RPMI7951 (cell line): ENCODE measurements at places on chromosomes 13 and 19. TPM values are rescaled to one million over a fixed set of nuclear protein-coding genes. Genes with fewer than 3 reads are reported as not detected.

The ZNF497 gene
- total RNA-seq = 0.12 and 0.29 TPM in 2 replicates

- no peak for DNase-seq
These were observed 47.9 kb downstream of the DCT start for GRCh38 chr13:94431574-94431973.

- DNase-seq = no peak
These were observed 1.1 kb upstream of the ZNF45 start for GRCh38 chr19:43936188-43936587.

The PDE4C gene
- 0.10 and 0.60 TPM in 2 replicates for total RNA-seq

The IRGC gene
- not detected in 2 replicates for total RNA-seq

DNA sequence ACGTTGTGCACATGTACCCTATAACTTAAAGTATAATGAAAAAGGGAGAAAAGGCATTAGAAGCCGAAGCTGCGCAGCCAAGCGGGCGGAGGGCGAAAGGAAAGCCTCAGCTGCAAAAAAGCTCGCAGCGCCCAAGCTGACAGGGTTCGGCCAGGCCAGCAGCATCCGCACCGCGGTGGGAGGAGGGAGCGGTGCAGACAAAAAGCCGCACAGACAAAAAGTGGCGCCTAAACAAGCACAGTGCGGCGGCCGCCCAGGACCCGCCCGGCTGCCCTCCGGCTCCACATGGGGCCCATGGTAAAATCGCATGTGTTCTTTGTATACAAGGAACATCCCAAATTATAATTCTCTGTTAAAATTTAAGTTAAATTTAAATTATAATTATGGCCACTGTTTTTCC lies 42.4 kb downstream of the PSG3 start:
- no peak for DNase-seq

DNA sequence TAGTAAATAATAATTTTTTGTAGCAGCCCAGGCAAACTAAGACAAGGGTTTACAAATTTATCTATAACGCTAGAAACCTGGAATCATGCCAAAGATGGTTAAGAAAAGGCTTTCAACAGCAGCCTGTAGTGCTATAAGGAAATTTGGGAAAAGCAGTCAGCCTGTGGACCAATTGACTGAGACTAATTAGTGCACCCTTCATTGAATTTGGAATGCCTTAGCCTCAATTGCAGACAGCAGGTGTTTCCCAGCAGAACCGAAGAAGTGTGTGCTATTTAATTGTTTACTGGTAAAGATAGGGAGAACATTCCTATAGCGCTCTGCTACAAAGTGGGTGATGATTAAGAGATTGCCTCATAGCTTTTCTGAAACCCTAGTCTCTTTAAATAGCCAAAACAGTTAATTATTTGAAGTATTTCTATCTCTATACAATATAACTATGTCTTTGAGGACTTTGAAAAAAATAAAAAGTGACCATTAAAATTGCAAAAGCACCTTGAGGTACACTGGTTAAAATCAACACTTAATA lies 1884.3 kb upstream of the PCDH20 start:
- no peak for DNase-seq

The C13orf42 gene
- not detected in 2 replicates for total RNA-seq

DNA sequence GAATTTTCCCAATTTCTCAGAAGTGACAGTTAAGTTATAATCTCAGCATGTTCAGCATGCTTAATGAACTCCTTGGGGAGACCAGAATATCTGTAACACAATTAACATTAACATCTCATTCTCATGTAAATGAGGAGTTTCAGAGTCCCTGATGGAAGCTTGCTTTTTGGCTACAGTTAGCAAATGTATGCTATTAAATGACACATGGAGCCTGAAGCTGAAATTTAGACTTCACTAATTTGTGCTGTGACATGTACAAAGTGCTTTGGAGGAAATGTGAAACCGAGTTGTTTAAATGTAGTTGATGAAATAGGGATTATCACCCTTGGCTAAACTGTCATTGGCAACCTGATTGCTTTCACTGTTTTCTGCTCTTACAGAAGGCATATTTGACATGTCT lies 2265.1 kb upstream of the PCDH20 start:
- no peak for DNase-seq

DNA sequence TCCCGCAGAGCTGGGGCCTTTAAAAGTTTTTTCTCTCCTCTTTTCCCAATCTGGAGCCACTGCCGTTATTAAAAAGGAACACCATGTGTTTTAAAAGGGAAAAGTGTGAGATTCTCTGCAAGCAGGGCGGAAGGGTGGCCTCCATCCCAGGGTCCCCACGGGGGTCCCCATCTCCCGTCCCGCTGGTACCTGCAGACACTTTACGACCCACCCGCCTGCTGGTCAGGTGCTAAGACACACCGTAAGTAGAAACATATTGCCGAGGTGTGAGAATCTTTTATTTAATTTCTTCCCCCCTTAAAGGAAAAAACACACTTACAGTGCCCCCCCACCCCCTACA lies 1.8 kb downstream of the CRLF1 start:
- no peak for DNase-seq

DNA sequence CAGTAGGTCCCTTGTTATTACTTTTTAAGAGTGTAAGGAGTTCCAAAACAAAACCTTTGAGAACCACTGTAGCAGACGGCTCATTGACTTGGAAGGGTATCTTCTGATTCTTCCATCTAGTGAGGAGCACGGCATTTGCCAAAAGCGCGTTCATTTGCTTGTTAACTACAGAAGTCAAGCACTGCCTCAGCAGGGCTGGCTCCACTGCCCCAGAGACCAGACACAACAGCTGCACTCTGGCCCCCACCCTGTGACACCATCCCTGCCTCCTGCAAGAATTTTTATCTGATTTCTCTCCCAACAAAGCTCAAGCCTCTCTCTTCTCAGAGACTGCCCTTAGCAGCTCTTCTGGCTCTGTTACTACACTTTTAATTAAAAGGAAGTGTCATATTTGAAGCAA lies 20.7 kb upstream of the XPO4 start:
- no peak for DNase-seq

The UBE2L5 gene
- not detected in 2 replicates for total RNA-seq

DNA sequence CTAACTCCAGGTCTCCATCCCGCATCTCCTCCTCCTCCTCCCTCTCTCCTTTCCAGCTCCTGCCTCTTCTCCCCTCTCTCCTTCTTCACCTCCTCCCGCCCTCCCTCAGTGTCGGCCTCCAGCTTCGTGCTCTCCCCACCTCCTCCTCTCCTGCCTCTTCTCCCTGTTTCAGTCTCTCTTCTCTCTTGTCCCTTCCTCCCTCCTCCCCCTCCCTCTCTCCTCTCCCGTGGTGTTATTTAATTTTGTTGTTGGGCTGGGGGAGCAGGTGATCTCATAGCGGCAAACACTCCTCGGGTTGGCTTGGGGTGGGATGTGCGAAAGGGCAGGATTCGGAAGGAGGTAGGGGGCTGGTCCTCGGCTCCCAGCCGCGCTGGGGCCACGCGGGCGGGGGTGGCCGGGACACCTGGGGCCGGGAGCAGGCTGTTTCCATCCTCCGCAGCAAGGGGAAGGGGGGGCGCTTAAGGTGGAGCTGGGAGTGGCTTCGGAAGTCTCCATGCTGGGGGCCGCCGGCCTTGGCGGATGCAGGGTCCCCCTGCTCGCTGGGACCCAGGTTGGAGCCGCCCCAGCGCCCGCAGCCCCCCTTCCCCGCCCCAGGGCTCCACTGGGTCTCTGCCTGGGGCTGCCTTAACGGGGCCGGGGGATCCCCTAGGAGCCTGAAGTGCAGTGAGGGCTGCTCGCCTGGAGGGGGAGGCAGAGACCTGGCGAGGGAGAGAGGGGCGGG lies at the start of gene CA11:
TSS of gene CA11 (minus strand) at position 187 of the 721 bp plus-strand sequence. CDS start 555 bp downstream, outside the sequence.
- DNase-seq = no peak

DNA sequence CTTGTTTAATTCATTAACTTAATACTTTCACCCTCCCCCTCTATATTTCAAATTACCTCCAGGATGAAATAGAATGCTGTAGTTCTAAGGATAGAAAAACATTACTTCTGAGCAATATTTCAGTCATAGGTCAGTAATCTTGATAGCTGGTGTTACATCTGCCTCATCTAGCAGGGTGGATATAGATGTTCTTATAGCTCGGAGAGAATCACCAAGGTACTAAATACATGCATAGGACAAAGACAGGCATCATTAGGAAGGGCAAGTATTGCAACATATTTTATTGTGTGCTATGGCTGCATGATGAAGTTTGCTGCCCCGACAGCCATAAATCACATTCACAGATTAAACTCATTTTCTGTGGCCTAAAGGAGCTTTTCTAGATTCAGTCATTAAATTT lies 601.0 kb downstream of the FGF9 start:
- no peak for DNase-seq

DNA sequence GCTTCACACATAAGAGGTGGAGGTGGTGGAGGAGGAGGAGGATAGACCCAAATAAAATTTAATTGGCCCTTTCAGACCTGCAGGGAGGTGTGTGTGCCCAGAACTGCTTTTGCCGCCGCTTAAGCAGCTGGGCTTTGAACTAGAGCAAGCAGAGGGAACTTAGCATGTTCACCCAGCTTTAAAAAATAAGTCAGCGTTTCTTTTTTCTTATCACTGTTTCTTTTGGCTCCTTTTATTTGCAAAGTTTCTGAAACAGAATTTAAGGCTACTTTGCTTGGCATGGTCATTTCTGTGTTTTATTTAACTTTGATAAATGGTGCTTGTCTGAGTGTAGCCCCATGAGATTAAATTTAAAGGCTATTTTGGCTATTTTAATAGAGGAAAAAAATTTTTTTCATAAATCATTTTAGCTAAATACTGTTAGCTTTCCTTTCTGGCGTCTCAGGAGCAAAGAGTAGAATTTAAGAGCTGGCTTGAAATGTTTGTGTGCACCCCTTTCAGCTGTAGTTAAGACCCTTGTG lies 43.3 kb upstream of the RNF113B start:
- DNase-seq = no peak

GRCh38 chr19:10634963-10635362 lies 9.6 kb downstream of the SLC44A2 start:
- DNase-seq = no peak

DNA sequence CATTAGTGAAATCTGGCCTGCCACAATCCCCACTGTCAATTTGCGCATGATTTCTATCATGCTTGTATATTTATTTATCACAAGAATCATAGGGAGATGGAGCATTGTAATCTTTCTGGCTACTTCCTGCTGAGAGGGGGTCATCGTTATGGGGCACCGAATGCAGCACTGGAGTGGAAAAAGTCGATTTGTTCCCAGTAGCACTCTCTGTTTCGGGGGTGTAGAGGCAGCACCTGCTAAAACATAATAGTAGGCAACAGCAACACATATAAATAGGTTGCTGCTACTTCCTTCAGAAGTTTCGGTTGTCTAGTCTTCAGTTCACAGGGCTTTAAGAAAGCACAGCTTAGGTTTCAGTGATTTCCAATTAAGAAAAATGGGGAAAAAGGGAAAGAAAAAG lies 23.4 kb upstream of the CEACAM21 start:
- DNase-seq = no peak

DNA sequence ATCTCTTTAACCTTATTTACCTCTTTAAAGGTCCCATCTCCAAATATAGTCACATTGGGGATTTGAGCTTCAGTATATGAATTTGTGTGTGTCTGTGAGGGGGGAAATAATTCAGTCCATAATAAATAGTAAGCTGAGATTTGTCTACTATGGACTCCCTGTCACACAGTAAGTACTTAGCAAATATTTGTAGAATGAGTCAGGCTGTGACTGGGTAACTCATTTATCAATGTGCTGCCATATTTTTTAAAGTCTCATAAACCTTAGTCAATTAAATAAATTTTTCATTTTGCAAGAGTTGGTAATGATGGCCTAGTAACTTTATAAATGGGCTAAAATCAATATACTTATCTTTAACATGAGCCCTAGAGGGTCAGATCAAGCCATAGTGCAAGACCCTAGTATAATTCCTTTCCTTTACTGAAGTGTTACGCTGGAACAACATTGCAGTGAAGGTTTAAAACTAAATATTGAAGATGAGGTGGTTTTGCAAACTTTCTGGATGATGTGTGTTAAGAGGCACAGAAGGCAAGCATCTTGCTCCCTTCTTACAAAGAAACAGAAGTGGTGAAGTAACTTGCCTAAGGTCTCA lies 305.1 kb downstream of the KCNRG start:
- peak; percentile 64 for DNase-seq

The ZNF878 gene
- total RNA-seq = 0.96 and 0.98 TPM in 2 replicates

GRCh38 chr13:31096654-31097302 lies 64.9 kb downstream of the HSPH1 start:
- DNase-seq = no peak

The SIAH3 gene
- not detected in 2 replicates for total RNA-seq

GRCh38 chr13:25977216-25977615 lies 74.6 kb downstream of the SHISA2 start:
- DNase-seq = no peak

The P2RY11 gene
- 1.1 and 1.2 TPM in 2 replicates for total RNA-seq

The ZNF677 gene
- 12.4 and 14.4 TPM in 2 replicates for total RNA-seq

DNA sequence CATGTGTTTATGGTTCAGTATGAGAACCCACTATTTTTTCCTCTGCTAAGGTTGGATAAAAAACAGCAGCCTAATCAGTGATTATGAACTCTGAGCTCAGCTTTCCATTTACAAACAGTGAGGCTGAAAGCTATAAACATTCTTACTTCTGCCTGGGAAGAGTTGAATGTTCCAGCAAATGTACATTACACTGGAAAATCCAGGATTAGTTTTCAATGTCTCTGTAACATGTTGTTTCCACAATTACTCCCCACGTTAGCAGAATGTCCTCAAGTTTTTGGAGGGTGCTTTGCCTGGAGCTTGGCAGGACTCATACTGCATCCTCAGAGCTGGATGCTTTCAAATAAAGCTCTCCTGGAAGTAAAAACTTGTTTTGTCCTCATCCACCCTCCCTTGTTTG lies 150.4 kb downstream of the POSTN start:
- no peak for DNase-seq

GRCh38 chr19:17616961-17617806 lies 61.7 kb downstream of the COLGALT1 start:
- DNase-seq = peak; percentile 25

GRCh38 chr13:93915269-93915809 lies 564.1 kb downstream of the DCT start:
- no peak for DNase-seq

DNA sequence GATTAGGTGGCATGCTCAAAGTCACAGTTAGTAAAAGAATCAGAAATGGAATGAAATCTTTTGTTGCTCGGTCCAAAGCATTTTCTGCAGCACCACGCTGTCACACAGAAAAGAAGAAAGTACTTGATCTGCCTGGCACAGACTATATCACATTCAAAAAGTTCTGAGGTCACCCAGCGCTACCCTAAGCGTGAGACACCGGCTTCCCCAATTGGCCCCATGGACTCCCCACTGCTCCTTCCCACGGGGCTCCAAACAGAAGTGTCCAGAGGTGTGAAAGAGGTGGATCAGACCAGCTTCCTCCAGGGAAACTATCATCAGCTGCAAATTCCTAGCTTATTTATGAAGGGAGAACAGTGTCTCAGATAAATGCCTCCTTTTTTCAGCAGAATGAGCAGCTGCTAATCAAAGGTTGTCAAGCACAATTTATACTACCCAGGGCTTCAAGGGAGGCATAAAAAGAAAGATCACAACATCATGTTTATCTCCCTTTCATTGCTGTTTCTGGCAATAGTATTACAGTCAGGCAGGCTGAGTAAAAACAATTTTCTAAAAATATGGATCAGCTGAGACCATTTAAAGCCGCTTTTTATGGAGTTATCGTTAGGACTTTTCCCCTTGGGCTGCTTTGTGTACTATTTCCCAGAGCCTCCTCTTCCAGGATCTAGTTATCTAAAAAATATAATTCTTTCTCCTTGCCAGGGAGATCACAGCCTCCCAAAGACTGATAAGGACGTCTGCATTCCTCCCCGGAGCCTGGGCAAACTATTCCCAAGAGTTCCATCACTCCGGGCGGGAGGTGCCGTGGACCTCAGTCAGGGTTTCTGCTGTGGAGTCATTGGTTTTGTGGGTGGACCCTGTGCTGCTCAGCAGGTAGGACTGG lies 208.0 kb downstream of the LHFPL6 start:
- DNase-seq = no peak
